ENCODE measurements at places on chromosomes 1 and 21. TPM values are rescaled to one million over a fixed set of nuclear protein-coding genes. Genes with fewer than 3 reads are reported as not detected.

DNA sequence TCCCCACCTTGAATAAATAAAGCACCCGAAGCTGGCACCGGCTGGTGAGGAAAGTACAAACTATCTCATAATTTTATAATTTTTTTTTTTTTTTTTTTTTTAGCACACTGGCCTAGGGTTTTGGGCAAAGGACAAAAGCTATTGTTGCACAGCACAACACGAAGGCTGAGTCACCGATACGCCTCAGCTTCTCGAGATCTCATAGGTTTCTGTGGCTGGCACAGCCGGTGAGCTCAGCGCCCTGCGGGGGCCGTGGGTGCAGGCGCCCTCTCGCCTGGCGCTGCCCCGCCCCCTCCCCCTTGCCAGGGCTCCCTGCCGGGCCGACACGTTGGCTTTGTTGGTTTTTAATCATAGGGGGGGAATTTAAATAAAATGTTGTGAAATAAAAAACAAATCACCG is 17.2 kb downstream of the CASZ1 start:
- DNase-seq = no peak
- no peaks in the 10 kb centered on the region for H3K4me1 ChIP-seq
- H3K27me3 ChIP-seq = peaks cover 62% of the 10 kb centered on the region
- no peak overlapping the region for H3K4me3 ChIP-seq

GRCh38 chr1:175384546-175384945 is 192.0 kb upstream of the KIAA0040 start:
- DNase-seq = no peak
- H3K4me1 ChIP-seq = no peaks in the 10 kb centered on the region
- H3K36me3 ChIP-seq = no peaks in the 10 kb centered on the region
- H3K4me3 ChIP-seq = no peak overlapping the region
- no peak overlapping the region for H3K27ac ChIP-seq

DNA sequence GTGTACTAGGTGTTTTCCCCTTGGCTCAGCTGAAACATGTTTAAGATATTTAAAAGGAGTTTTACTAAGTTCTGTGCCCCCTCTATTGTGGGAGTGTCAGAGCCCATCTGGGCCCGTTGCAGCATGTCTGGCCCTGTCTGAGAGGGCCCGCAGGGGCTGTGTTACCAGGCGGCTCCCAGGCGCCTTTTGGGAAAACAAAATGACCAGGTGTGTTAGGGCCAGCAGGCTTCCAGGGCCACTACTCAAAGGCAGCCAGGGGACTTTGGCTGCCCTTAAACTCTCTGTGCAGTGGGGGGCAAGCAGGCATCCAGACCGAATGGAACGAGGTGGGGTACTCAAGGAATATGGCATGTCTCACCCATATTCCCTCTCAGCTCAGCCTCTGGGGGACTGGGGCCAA is 111.7 kb downstream of the KCNN3 start:
- H3K27ac ChIP-seq = no peak overlapping the region
- H3K27me3 ChIP-seq = peaks cover 54% of the 10 kb centered on the region
- DNase-seq = no peak
- no peak overlapping the region for H3K4me3 ChIP-seq
- no peaks in the 10 kb centered on the region for H3K36me3 ChIP-seq
- no peaks in the 10 kb centered on the region for H3K4me1 ChIP-seq

- no peaks in the 10 kb centered on the region for H3K27me3 ChIP-seq
- DNase-seq = peak; percentile 41
These were observed 41.6 kb downstream of the LAMC2 start for GRCh38 chr1:183227422-183228346.

DNA sequence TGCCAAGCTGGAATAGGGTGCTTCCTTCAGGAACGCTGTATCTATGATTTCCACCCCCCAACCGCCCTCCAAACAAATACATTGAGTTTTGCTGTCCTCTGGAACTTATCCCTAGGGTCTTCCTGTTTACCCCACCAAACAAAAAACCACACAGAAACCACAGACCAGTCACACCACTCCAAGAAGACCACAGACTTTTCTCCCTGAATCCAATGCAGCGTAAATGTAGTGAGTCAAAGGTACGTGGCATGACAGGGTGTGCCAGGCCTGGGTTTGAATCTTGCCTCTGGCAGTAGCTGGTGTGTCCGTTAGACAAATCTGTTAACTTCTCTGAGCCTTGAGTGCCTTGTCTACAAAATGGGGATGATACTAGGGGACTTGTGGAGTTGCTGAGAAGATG is 27.8 kb downstream of the ASAP3 start:
- H3K4me3 ChIP-seq = no peak overlapping the region
- no peak for DNase-seq
- no peaks in the 10 kb centered on the region for H3K27me3 ChIP-seq

- no peak overlapping the region for H3K4me3 ChIP-seq
- H3K27me3 ChIP-seq = peaks cover 3% of the 10 kb centered on the region
- H3K27ac ChIP-seq = no peak overlapping the region
- no peaks in the 10 kb centered on the region for H3K36me3 ChIP-seq
These were observed 84.2 kb downstream of the SPSB1 start for GRCh38 chr1:9376886-9377333.

GRCh38 chr1:1436630-1437032 is 1.1 kb downstream of the VWA1 start:
- H3K27me3 ChIP-seq = no peaks in the 10 kb centered on the region
- no peak overlapping the region for H3K4me3 ChIP-seq
- DNase-seq = no peak
- H3K36me3 ChIP-seq = no peaks in the 10 kb centered on the region
- H3K27ac ChIP-seq = no peak overlapping the region

DNA sequence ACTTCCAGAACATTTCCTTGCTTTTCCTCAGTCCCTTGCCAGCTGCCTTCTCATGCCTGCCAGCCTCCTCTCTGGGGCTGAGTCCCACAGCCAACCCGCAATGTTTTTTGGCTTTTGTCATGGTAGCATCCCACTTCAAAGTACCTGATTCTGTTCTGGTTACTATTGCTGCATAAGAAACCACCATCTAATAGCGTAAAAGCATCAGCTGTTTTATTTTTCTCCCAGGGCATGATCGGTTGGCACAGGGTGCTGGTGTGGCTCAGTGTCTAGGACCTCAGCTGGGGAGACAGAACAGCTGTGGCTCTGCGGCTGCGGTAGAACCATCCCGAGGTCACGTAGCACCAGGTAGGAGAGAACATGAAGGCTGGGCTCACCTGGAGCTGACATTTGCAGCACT is 8.9 kb upstream of the PRMT2 start:
- H3K4me3 ChIP-seq = no peak overlapping the region
- no peak for DNase-seq
- no peaks in the 10 kb centered on the region for H3K36me3 ChIP-seq
- H3K27ac ChIP-seq = no peak overlapping the region

GRCh38 chr1:176049582-176049981 is 157.5 kb downstream of the COP1 start:
- H3K27ac ChIP-seq = no peak overlapping the region
- 0 out of 2 replicates have a peak, but pooled peaks cover 3% of the 10 kb centered on the region for H3K36me3 ChIP-seq
- 0 out of 2 replicates have a peak, but pooled peaks cover 1% of the 10 kb centered on the region for H3K4me1 ChIP-seq
- no peaks in the 10 kb centered on the region for H3K27me3 ChIP-seq

DNA sequence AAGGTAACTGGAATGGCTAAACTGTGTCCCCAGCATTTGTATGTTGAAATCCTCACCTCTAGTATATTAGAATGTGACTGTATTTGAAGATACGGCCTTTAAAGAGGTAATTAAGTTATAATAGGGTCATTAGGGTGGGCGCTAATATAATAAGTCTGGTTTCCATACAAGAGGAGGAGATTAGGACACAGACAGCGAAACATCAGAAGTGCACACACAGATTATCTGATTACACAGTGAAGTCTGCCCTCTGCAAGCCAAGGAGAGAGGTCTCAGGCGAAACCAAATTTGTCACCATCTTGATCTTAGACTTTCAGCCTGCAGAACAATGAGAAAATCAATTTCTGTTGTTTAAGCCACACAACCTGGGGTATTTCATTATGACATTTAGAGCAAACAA is 2233.1 kb downstream of the MRPL39 start:
- no peak overlapping the region for H3K4me3 ChIP-seq
- H3K36me3 ChIP-seq = no peaks in the 10 kb centered on the region
- H3K27me3 ChIP-seq = no peaks in the 10 kb centered on the region
- DNase-seq = no peak
- H3K27ac ChIP-seq = no peak overlapping the region

DNA sequence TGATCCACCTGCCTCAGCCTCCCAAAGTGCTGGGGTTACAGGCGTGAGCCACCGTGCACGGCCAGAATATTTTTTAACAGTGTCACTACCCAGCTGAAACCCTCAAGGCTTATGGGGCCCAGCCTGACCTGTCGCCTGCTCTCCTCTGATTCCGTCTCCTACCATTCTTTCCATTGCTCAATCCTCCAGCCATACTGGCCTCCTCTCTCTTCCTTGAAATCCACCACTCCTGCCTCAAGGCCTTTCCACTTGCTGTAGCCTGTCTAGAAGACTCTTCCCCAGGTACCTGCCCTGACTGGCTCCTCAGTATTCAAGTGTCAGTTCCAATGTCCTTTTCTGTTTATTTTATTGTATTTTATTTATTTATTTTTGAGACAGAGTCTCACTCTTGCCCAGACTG is 53.9 kb downstream of the YARS1 start:
- peaks cover 32% of the 10 kb centered on the region for H3K4me1 ChIP-seq
- H3K36me3 ChIP-seq = peaks cover 2% of the 10 kb centered on the region
- no peaks in the 10 kb centered on the region for H3K27me3 ChIP-seq
- no peak overlapping the region for H3K27ac ChIP-seq
- DNase-seq = no peak

DNA sequence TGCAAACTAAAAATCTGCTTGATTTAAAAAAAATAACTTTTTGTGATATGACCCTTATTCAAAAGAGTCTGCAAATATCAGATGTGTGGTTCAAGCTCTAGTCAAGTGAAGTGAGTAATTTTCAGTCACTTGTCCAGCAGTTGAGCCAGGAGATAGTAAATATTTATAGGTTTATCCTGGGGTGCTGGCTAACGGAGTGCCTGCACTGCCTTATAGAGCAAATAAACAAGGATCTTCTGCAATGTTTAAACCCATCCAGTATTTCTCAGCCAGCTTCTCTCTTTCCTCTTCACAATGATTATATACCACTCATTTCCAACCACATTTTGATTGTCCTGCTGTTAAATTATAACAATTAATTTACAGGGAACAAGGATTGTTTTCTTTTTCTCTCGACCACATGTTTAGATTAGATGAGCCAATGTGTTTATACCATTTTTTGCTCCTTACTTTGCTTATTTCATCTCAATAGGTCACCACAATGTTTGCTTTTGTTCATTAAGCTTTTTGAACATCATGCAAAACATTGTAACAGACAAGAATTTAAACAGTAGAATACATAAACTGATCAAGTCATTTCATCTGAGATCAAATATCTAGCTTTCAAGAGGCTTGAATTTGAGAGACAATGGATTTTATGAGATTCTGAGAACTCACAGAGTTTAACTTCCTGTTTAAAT is 60.3 kb upstream of the GREM2 start:
- H3K27ac ChIP-seq = no peak overlapping the region
- H3K27me3 ChIP-seq = peaks cover 1% of the 10 kb centered on the region
- H3K4me1 ChIP-seq = 0 out of 2 replicates have a peak, but pooled peaks cover 1% of the 10 kb centered on the region
- H3K4me3 ChIP-seq = no peak overlapping the region

DNA sequence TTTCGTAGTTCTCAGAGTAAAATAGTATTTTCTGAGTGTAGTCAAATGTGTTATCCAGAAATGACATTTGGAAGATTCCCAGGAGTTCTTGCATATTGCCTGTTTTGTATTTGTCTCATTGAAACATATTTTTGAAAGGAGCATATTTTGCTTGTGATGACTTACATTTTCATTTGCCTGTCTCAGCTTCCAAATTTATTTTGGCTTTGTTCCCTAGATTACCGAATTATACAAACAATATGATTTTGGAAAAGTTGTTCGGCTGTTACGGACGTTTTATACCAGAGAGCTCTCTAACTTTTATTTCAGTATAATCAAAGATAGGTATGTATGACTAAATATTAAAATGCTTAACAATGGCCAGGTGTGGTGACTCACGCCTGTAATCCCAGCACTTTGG is 46.0 kb downstream of the IARS2 start:
- no peak for DNase-seq
- H3K4me1 ChIP-seq = no peaks in the 10 kb centered on the region
- no peak overlapping the region for H3K27ac ChIP-seq
- no peak overlapping the region for H3K4me3 ChIP-seq
- no peaks in the 10 kb centered on the region for H3K27me3 ChIP-seq
- peaks cover 28% of the 10 kb centered on the region for H3K36me3 ChIP-seq

DNA sequence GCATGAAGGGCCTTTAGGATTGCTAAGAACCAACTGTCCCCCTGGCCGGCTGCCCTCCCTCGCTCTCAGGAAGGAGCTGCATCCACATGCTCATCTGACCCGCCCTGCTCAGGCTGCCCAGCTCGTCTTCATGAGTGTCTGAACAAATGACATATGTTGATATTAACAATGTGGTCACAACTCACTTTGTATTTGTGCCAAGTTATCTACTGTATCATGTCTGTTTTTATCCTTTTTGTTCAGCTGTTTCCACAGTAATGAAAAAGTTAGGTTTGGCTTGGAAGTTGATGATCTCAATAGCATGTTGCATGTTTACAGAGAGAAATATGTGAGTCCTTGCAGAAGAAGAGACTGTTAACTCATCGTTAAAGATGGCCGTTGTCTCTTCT is 75.1 kb downstream of the PHTF1 start:
- 0 out of 2 replicates have a peak, but pooled peaks cover 2% of the 10 kb centered on the region for H3K36me3 ChIP-seq
- no peak overlapping the region for H3K4me3 ChIP-seq
- no peaks in the 10 kb centered on the region for H3K4me1 ChIP-seq
- peak; percentile 82 for DNase-seq

DNA sequence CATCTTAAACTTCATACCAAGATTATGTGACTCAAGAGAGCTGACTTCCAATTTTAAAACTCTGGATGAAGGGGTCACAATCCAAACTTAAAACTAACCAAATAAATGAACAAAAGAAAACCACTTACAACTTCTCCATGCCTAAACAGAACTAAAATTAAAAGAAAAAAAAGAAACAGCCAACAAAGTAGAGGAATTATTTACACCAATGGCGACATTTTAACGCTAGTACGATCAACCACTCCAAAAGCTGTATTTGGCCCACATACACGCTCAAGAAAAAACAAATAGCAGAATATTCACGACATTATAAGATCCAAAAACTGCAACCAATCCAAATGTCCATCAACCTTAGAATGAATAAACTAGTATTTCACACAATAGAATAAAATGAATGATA is 42.4 kb downstream of the ENAH start:
- DNase-seq = no peak
- peaks cover 11% of the 10 kb centered on the region for H3K4me1 ChIP-seq
- H3K36me3 ChIP-seq = 0 out of 2 replicates have a peak, but pooled peaks cover 1% of the 10 kb centered on the region
- no peak overlapping the region for H3K27ac ChIP-seq
- H3K4me3 ChIP-seq = no peak overlapping the region
- no peaks in the 10 kb centered on the region for H3K27me3 ChIP-seq

- peak; percentile 77 for DNase-seq
- H3K27ac ChIP-seq = no peak overlapping the region
- no peaks in the 10 kb centered on the region for H3K27me3 ChIP-seq
- H3K4me1 ChIP-seq = no peaks in the 10 kb centered on the region
- no peaks in the 10 kb centered on the region for H3K36me3 ChIP-seq
These were observed 534.5 kb downstream of the PTPRC start for GRCh38 chr1:199173356-199173755.

GRCh38 chr21:17467829-17468228 is 45.0 kb upstream of the CXADR start:
- peaks cover 4% of the 10 kb centered on the region for H3K4me1 ChIP-seq
- no peaks in the 10 kb centered on the region for H3K27me3 ChIP-seq

The RNU1-3 gene
- total RNA-seq = under 0.01 TPM

The RFX5 gene
- total RNA-seq = 37.8 TPM

The RBP7 gene
- not detected for total RNA-seq

The TMCC2 gene
- 2.0 TPM for total RNA-seq

The CYP4A22 gene
- total RNA-seq = not detected

The WNT9A gene
- 0.18 TPM for total RNA-seq

The GUCA2A gene
- not detected for total RNA-seq

The TAF5L gene
- 15.8 TPM for total RNA-seq

The RPE65 gene
- total RNA-seq = under 0.01 TPM

The GRHL3 gene
- not detected for total RNA-seq

The DSCAM gene
- total RNA-seq = under 0.01 TPM
